Activated CD4-positive, alpha-beta T cell treated with anti-CD3 and anti-CD28 coated beads, Interleukin-10, Interleukin-2, amounts not matched to agents 100 ng/mL and 50 ng/mL, durations not matched to agents 16 hours and 8 hours (primary cell): ENCODE measurements at places on chromosomes 12 and 14.

- peak; percentile 84 for DNase-seq
Measured at GRCh38 chr14:95260537-95261361, 59.0 kb downstream of the CLMN start.

DNA sequence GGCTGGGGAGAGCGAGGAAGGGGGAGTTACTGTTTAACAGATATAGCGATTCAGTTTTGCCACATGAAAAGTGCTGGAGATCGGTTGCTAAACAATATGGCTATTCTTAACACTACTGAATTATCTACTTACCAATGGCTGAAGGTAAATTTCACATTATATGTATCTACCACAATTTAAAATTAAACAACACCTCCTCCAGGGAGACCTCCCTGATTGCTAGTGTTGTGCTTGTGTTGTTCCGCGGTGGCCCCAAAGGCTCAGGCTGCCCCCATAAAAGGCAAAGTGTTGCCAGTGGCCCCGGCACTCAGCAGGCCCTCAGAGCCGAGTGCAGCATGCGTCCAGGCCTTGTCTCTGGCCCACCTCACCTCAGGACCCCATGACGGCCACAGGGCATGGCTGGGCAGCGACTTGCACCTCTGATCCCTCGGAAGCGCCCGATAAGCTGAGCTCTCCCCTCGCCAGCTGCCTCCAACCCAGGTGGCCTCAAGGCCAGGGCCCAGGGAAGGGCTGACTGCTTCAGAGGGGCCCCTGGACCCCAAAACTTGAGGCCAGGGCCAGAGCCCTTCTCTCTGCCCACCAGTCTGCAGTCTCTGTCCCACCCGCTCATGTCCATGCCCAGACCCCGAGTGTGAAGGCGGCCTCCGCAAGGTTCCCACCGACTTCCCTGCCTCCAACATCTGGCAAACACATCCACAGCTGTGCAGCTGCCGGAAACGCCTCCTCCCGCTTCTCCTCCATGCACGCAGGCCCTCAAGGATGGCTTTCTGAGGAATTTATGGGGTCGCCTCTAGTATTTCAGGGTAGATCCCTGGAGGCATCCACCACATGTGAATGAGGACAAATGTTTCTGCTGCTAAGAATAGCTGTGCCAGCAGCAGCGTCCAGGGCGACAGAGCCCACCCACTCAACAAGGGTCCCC, 60.0 kb downstream of the NCOR2 start:
- DNase-seq: no peak

GRCh38 chr14:98819867-98820206, 452.2 kb downstream of the BCL11B start:
- no peak for DNase-seq

- DNase-seq: no peak
Measured at GRCh38 chr14:90503582-90503981, 106.8 kb downstream of the CALM1 start.

GRCh38 chr14:67703997-67704396, 2.3 kb downstream of the RDH12 start:
- DNase-seq: no peak

DNA sequence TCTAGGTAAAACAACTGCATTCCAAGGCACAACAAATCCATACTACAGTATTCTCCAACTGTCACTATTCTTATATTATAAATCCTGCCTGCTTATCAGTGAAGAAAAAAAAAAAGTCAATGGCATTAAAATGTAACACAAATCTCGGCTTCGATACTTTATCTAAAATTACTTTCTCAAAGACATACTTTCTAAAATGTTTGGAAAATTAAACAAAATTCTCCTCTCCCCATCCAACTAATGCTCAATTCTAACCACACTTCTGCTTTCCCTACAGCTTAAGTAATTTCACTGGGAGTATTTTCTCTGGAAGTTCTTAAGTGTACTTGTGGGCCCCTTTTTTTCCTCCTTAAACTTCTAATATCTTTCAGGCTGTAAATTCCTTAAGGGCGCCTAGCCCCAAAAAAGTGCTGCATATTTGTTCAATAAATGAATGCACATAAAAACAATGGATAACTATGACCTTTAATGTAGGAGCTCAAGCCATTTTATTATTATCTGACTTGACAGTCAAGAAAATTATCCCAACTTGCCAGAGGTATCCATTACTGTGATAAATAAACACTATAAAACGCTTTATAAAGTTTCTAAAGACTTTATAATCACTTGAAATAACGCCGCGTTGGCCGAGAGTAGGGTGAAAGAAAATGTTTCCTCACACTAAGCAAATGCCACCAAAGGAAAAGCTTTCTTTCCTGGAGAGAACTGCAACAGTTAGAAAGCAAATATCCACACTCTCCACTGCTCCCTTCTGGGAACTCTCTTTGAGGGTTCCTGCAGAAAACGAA, 977 bp downstream of the HEATR5A start:
- no peak for DNase-seq

DNA sequence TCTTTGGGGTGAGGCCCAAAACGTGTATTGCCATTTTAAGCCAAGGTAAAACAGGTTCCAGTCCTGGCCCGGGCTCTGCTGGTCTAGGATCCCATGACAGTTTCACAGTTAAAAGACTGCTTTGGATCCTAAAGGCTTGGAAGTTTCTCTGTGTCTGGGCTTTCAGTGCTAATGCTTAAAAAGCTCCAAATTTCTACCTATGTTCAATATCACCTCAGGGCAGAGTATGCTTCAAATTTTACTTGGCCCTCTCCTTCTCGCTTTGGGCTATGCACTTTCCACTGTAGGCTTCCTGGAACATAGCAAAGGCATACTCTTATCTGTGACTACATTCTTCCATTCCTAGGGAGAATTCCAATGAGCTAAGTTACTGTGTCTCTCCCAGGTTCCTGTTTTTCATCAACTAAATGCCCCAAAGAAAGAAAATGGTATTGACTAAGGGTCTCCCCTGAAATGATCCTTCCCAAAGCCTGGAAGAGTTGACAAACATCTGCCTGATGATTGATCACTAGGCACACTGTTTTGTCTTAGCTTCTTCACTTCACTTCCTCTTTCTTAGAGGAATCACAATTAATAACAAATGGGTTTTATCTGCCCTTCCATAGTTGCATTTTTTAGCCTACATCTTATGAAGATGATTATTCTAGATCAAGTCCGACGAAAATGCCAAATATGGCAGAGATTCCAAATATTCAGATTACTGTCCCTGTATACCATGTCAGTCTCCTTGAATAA, 79.4 kb downstream of the TMTC2 start:
- no peak for DNase-seq

DNA sequence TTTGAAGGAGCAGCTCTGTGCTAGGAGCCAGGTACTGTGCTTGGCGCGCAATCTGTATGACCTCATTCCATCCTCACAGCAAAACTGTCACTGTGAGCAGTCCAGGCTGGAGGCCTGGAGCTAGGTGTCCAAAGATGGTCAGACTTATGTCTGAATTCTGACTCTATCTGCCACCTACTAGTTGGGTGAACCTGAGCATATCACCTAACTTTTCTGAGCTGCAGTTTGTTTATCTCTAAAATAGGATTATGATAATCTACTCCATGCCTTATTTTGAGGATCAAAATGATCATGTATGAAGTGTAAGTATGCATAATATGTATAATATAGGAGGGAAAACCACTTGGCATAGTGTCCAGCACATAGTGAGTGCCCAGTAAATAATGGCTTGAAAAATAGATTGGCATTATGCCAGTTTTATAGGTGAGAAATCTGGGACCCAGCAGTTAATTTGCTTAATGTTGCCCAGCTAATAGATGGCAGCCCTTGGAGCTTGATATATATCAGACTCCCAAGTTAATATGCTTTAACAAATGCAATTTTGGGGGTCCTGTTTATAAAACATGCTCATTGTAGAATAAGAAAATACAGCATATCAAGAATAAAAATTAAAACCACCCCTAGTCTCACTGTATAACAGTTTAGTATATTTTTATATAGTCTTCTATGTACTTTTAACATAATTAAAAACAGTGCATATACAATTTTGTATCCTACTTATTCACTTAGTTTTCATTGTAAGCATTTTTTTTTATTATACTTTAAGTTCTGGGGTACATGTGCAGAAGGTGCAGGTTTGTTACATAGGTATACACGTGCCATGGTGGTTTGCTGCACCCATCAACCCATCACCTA, 4.5 kb upstream of the JPH4 start:
- no peak for DNase-seq

- DNase-seq: peak; percentile 91
Measured at GRCh38 chr12:103840876-103841689, at the start of gene NT5DC3. Gene NT5DC3, minus strand, starts transcription at chr12:103841234. Its CDS starts 78 bp downstream, at chr12:103841156.

- DNase-seq: no peak
Measured at GRCh38 chr14:62369919-62370560, 607.8 kb downstream of the SNAPC1 start.

- DNase-seq: no peak
Measured at GRCh38 chr12:59027199-59027598, 106.9 kb upstream of the LRIG3 start.

- no peak for DNase-seq
Measured at GRCh38 chr14:50018201-50018932, 98.0 kb downstream of the VCPKMT start.

DNA sequence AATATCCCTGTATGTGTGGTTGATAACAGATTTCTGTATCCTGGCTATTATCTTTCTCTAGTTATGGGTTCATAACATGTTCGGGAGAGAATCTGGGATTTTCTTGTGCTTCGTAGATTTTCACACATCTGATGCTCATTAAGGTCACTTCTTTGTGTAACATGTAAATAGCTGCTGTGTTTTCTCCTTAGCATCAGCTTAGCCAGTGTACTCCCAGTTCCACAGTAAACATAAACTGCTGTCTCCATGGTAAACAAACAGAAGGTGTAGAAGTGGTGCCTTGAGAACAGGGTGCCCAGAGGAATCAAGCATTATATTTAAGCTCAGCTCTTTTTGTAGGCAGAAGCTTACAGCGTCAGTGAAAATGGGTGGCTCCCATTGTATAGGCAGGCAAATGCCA, 88.0 kb downstream of the ANO6 start:
- DNase-seq: no peak

DNA sequence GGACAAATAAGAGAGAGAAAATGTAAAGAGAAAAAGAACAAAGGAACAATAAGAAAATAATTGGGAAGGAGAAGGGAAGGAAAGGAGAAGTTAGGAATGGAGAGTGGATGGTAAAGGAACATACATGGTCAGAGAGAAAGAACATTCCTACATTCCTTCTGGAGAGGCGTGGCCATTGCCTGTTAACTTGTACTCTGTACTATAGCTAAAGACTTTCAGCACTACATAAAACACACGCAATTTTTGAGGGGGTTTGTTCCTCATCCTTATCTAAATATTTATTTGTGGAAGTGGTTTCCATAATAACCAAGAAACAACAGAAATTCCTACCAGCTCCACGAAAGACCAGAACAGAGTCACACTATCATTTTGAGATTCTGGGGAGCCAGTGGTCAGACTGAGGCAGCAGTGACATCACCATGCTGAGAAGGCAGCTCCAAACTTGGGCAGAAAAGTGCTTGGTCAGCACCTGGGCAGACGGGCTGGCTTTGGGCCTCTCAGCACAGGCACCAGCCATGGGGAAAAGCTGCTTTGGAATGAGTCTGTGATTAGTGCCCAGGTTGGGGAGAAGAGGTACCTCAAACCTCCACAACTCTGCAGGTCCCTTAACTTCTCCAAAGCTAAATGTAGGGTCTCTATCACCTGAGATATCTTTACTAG, 125.9 kb upstream of the NTF3 start:
- DNase-seq: no peak

- DNase-seq: no peak
Measured at GRCh38 chr12:94193168-94193567, 44.8 kb downstream of the PLXNC1 start.

DNA sequence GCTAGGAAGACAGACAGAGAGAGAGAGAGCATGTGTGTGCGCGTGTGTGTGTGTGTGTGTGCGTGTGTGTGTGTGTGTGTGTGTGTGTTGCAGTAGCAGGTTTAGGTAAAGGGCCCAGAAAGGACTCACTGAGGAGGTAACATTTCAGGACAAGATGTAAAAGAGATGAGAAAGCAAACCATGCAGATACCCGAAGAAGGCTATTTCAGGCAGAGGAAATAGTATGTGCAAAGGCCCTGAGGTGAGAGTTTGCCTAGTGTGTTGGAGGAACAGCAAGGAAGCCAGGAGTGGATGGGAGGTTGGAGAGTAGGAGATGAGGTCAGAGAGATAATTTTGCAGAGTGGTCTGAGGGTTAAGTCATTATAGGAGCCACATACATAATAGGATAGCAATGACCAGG, 754.3 kb upstream of the TBX3 start:
- no peak for DNase-seq

GRCh38 chr12:59370933-59371332, 224.9 kb upstream of the SLC16A7 start:
- DNase-seq: no peak

- no peak for DNase-seq
Measured at GRCh38 chr12:19474147-19474546, 34.9 kb downstream of the AEBP2 start.

DNA sequence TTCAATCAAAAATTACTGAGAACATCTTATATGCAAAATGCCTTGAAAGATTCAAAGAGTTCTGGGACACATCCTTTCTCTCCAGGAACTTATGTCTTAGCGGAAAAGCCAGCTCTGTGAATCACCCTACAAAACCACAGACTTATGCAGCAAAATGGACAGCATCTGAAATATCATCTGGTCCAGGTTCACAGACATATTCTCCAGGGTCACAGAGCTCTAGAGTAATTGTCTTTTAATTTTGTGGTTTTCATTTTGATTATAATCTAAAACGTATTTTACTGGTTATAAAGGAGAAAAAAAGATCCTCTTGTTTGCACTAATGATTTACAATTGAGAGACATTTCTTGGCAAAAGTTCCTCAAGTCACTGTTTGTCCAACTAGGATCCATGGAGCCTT, 246.2 kb downstream of the MSRB3 start:
- DNase-seq: no peak

DNA sequence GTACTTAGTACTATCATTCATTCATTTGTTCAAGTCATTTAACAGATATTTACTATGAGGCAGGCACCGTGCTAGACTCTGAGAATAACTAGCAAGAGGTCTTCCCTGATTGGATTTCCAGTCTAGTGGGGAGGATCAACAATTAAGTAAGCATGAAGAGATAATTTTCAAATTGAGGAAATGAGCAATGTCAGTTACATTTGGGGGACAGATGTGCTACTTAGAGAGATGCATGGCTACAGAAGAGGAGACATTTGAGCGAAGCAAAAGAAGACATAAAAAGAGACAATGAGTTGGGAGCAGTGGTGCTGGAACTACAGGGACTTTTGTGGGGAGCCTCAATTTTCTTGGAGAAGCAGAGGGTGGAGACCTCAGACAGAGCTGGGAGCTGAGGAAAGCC, 7.7 kb downstream of the KCNA5 start:
- DNase-seq: no peak

- DNase-seq: no peak
Measured at GRCh38 chr14:53599221-53599945, 357.2 kb downstream of the BMP4 start.

DNA sequence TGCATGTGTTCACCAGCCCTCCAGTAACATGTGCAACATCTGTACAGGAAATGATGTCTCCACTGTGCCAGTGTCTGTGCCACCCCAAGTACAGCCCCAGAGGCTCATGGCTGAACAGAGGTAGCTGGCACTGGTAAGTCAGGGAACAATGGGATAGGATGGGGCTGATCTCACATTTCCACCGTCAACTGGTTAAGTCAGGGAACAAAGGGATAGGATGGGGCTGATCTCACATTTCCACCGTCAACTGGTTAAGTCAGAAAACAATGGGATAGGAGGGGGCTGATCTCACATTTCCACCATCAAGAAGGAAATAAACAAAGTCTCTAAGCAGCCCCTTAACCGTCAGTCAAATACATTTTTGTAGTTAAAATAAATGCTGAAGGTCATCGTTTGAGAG, 246.6 kb downstream of the TMEM132D start:
- DNase-seq: no peak
